ENCODE measurements at places on chromosomes 16 and 17.

- DNase-seq: no peak
Observed at GRCh38 chr17:69602972-69603371, 188.5 kb downstream of the MAP2K6 start.

DNA sequence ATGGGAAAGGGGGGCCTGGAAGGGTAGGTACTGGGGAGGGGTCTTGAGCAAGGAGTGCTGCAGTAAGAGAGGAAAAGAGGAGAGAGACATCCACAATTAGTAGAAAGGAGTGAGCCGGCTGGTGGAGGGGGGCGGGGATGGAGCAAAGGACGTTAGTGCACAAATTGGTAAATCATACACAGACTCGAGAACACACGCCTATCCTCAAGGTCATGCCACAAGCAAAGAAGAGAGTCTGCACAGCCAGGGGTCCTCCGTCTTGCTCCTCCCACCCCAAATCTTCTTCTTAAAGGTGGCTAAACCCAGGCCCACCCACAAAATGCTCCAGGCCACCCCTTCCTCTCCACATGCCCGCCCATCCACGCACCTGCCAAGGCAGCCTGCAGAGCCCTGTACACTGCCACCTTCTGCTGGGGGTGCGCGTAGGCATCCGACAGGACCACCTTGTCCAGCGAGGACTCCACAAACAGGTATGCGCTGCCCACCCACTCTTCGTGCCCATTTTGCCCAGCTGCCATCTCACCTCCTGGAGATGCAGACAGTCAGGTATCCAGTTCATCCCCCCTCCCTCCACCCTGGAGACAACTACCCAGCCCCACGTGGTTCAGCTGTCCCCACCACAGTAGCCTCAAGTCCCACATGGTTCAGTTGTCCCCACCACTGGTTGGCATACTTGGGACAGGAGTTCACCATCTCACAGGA is 3.4 kb downstream of the TRADD start:
- no peak for DNase-seq

- no peak for DNase-seq
Observed at GRCh38 chr16:70630960-70631745, 15.2 kb upstream of the IL34 start.

DNA sequence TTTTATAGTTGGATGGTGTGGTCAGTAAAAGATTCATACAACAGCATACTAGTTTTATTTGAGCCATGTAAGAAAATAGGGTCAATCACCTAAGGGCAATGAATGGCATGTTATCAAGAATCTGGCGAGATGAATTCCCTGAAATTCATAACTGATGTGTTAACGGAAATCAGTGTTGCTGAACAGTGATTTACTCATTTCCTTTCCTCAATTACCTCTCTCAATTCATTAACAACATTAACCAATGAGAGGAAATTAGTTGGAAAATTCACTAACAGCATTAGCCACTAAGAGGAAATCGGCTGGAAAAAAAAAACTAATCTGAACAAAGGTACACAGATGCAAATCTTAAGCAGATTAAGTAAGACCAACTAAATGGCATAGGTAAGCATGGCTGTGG is 6.3 kb downstream of the CMTR2 start:
- no peak for DNase-seq

GRCh38 chr17:42819939-42820535 is 4.0 kb downstream of the BECN1 start:
- peak; percentile 52 for DNase-seq

GRCh38 chr16:11824362-11824761 is 27.0 kb downstream of the RSL1D1 start:
- DNase-seq: no peak

DNA sequence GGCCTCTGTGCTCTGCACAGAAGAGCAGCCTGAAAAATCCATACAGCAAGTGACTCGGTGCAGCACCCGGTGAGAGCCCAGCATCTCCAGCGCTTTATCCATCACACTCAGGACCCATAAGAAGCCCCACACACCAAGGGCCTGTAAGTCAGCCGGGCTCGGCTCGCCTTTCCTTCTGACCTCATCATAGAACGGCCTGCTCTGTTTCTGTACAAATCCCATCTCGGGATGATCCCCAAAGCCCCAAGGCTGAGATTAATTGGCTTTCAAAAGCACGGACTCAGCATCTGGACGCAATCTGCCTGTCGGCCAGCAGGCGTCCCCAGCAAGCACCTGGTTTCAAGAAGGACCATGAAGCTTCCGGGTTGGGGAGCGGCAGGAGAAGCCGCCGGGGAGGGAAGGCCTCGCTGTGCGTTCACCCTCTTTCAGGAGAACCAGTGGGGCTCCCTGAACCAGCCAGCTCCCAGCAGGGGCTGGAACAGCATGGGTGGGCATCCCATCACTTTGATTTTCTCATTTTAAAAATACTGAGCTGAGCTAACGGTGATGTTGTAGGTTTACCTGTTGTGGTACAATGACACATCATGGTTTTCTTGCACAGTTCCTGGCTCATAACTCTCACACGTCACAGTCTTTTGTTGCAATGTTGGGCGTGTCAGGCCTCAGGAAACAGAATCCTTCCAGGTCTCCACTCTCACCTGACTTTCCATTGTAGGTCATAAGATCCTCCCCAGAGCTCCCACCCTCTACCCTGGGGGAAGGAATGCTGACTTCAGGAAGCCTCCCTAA is 6.7 kb downstream of the CCDC57 start:
- peak; percentile 71 for DNase-seq

DNA sequence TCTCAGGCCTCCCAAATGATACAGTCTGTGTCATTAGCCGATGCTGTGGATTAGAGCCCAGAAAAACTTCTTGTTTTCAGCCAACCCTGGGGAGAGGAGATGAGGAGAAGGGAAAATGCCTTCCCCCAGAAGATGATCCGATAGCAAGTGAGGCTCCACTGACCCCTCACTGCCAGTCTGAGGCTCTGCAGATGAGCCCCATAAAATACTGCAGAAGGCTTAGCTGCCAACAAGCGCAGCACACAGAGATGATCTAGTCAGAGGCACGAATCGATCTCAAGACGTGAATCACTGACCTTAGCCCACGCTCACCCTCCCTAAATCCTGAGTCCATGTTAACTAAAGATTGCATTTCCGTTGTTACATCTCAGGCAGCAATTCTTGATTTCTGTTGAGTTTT is 31.5 kb downstream of the SALL1 start:
- DNase-seq: no peak

- no peak for DNase-seq
Observed at GRCh38 chr17:14366199-14366598, 65.3 kb downstream of the HS3ST3B1 start.

GRCh38 chr16:57519796-57520360 is 16.5 kb downstream of the CCDC102A start:
- DNase-seq: peak; percentile 56

DNA sequence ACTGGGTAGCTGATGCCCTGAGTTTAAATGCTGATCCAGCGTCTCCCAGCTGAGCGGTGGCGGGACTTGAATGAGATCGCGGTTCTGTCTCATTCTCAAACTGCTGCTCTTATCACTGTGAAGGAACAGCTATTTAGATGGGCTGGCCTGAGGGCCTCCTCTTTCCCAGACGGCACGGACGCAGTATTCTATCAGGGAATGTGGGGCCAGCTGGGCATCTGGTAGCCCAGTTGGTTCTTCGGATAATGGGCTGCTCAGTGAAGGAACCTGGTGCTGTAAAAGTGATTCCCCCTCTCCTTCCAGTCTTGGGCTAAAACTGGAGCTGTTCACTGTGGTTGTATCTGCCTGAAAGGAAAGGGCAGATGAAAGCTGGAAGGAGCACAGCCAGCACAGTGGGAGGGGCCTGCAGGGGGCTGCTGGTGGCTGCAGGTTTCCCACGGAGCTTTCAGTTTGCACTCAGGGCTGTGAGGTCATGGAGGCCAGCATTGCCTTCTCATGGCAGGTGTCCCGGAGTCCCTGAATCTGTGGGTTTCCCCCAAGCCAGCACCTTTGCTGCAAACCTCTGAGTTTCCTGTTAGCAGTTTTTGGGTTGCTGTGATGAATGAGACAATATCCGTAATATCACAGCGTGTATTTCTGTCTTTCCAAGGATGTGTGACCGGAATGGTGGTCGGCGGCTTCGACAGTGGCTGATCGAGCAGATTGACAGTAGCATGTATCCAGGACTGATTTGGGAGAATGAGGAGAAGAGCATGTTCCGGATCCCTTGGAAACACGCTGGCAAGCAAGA is 3.6 kb downstream of the IRF8 start:
- DNase-seq: peak; percentile 3

- DNase-seq: no peak
Observed at GRCh38 chr16:51407199-51407598, 256.1 kb upstream of the SALL1 start.

GRCh38 chr17:44793885-44794842 is 35.4 kb downstream of the ADAM11 start:
- DNase-seq: no peak

DNA sequence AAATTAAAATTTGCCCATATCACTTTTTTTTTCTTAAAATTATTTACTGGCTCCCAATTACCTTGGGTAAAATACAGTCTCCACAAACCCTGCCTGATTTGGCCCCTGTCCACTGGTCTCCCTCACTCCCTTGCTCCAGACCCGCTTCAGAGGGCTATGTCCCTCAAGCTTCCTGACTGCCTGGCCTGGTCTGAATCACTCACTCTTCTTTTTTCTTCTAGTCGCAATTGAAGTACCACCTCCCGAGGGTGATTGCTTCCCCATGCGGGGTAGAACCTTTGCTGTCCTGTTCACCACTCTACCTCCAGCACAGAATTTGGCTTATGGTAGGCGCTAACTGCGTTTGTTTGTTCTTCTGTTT is 598 bp upstream of the PGAP3 start:
- no peak for DNase-seq

DNA sequence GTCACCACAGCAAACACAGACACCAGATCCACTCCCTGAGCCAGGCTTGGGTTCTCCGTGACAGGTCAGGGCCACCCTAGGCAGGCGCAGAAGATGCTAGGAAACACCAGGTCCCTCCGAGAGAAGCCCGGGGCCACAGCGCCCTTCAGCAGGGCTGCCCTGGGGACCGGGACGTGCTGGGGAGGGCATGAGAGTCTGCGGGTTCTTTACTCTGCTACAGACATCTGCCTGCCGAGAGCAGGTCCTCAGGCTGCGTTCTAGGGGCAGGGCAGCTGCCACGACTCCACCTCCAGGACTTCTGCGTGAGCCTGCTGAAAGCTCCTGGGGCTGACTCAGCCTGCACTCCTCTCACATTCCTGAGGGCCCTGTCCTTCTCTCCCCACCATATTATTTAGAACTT is 11.4 kb downstream of the MYLK3 start:
- DNase-seq: no peak

DNA sequence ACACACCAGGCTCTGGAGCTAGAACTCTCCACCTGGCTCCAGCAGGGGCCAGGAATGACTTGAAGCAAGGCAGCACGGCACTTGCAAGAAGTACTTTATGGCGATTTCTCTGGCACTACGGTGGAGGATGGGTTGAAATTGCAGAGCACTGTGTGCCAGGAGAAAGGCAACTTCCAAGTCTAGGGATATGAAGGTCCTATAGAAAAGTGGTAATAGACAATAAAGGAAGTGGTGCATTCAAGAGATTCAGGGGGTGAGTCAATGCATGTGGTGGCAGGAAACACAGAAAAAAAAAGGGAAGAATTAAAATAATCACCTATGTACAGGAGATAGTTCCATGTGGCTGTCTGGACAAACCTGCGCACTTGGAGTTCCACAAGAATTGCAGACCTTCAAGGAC is 240.3 kb upstream of the DYNLRB2 start:
- no peak for DNase-seq

DNA sequence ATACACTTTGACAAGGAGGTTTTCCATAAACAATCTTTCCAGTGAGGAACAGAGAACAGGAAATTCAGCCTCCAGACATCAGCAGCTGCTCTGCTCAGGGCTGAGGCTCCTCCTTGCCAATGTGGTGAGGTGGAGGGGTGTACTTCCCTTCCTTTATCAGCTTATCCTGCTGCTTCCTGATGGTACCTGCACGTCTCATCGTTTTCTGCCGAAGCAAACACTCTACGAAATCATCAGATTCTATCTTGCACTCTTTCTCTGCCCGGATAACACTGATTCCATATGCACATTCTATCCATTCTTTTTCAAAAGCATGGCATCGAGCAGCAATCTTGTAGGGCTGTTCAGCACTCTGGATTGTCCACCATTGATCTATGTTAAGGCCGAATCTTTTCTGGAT is 15.4 kb upstream of the SEZ6 start:
- DNase-seq: no peak

- no peak for DNase-seq
Observed at GRCh38 chr17:38466346-38467315, 38.4 kb downstream of the ARHGAP23 start.

DNA sequence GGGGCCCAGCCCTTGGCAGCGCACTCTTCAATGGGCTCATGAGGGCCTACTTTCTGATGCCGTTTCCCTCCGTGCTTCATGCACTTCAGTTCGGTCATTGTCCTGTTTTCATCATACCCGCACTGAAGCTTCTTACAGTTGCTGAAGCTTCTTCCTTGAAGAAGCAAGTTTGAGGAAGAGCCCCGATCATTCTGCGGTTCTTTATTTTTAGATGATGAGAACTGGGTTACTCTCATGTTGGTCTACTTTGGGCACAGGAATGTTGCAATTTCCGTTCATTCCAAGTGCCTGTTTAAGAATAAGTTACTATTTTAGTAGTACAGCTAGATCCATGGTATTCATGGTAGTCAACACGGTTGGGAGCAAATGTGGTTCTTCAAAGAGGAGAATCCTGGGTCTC is 587.7 kb upstream of the HSBP1 start:
- no peak for DNase-seq

GRCh38 chr17:33992113-33992512 is 263.0 kb upstream of the CCL2 start:
- DNase-seq: no peak

DNA sequence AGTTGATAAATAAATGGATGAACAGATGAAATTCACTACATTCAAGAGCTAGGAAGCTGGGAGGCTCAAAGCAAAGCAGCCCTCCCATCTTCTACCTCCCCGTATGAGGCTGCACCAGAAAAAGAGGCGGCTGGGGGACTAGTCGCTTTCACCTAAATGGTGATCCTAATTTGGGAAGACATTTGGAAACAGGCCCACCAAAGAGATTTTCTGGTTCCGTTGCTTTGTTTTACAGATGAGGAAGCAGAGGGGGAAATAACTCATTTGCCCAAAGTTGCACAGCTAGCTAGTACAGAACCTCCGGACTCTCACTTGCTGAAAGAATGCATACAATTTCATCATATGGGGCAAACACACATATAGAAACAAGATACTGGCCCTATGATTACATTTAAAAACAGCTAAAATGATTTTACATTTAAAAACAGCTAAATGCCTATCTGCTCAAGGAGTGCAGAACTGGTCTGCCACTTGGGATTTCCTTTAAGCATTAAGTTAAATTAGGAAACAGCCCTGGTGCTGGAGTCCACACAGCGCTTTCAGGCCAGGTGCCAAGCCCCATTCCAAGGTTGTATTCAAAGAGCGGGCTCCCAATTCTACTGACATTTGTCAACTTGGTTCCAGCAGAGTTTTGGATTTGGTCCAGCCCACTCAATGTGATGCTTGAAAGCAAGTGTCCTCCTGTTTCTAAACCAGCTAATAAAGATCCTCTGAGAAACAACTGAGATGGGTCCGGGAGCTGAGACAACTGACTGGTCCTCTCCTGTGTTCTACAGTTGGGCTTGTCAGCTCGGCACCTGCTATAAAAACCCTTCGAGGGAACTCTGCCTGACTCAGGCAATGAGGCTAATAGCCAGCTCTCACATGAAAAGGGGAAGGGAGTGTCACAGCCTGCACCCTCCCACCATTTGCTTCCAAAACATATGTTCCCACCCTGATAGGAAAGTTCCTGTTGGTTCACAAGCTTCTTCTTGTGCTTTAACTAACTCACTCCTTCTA is 11.7 kb downstream of the ERN1 start:
- no peak for DNase-seq

All from T-helper 2 cell (primary cell).